Lower leg skin (tissue), 4 donors: ENCODE measurements at places on chromosomes 13 and 19. TPM values are rescaled to one million over a fixed set of nuclear protein-coding genes. Genes with fewer than 3 reads are reported as not detected.

Gene MIPEP
- 22.8 TPM for total RNA-seq

Gene SLITRK1
- total RNA-seq: not detected

Gene SIGLEC5
- not detected for total RNA-seq

DNA sequence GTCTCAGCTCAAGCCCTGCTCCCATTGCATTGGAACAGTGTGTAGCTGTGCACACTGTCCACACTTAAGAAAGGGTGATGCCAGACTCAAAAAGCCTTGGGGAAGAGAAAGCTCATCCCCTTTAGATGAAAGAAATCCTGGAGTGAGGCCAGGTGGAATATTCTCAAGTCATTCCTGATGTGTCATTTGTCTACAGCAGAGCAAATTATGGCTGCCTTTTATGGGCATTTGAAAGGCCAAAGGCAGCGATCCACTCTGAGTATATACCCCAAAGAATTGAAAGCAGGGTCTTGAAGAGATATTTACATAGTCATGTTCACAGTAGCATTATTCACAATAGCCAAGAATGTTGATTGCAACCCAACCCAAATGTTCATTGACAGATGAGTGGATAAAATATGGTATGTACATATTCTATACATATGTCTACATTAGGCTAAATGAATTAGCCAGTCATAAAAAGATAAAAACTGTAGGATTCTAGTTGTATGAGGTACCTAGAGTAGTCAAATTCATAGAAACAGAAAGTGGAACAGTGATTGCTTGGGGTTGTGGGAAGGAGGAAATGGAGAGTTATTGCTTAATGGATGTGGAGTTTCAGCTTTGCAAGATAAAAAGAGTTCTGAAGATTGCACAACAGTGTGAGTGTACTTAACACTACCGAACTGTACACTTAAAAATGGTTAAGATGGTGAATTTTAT lies 214.9 kb downstream of the KCNRG start:
- DNase-seq: no peak

DNA sequence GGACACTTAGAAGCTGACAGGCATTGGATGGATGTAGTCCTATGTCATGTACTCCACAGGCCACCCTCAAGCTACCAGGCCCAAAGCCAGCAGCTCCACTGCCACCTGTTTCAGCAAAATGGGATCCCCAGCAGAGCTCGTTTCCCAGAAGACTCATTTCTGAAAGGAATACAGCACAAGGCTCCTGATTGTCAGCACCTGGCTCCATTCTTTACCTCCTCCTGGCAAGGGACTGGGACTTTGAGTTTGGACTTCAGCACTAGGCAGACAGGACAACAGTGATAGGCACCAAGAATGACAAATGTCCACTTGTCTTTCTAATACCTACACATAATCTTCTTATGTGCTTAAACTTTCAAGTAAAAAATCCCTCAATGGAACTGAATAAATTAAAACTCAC lies 150.4 kb upstream of the RXFP2 start:
- no peak for DNase-seq

DNA sequence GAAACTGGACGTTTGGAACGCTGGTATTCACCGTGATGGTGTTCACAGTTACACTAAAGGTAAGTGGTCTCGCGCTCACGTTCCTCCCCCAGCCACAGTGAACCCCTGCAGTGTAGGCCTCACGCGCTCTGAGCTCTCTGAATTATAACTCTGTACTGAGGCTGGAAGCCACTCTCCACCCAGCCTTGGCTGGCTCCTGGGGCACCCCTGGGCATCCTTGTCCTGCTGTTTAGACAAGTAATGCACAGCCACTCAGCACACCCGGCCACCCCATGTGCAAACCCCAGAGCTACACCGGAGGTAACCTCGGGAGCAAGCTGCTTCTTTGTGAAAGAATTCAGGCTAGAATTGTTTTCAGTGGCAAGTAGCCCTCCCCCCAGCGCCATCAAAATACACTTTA lies 97.3 kb upstream of the MCF2L start:
- DNase-seq: no peak

- DNase-seq: no peak
Observed at GRCh38 chr19:36417752-36418286, 625 bp downstream of the ZFP82 start.
